ENCODE measurements at places on chromosomes 7 and 10. TPM values are rescaled to one million over a fixed set of nuclear protein-coding genes. Genes with fewer than 3 reads are reported as not detected.
A peak's percentile ranks its signal among the peaks of the same experiment; 100 is the strongest.

GRCh38 chr7:155756322-155756721 is 55.9 kb downstream of the SHH start:
- no peaks in the 10 kb centered on the region for H3K27me3 ChIP-seq
- H3K4me1 ChIP-seq = peaks cover 46% of the 10 kb centered on the region
- no peak overlapping the region for H3K4me3 ChIP-seq
- peak overlapping the region; percentile 54 for H3K27ac ChIP-seq
- no peak for DNase-seq
- H3K36me3 ChIP-seq = peaks cover 7% of the 10 kb centered on the region

NPY4R gene
- not detected for total RNA-seq

SEMA3E gene
- total RNA-seq = not detected

BRAT1 gene
- 35.2 TPM for total RNA-seq

DNA sequence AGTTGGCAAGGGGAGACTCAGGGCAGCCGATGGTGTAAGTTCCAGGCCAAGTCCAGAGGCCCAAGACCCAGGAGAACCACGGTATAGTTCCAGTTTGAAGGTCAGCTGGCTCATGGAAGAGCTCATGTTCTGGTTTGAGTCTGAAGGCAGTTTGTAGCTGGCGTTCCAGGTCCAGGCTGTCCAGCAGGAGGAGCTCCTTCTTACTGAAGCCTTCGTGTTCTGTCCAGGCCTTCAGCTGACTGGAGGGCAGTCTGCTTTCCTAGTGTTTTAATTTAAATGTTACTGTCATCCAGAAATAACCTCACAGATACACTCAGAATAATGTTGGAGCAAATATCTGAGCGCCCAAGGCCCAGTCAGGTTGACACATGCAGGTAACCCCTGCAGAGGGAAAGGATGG is 4.2 kb downstream of the SUN1 start:
- no peak overlapping the region for H3K4me3 ChIP-seq
- peak overlapping the region; percentile 39 for H3K27ac ChIP-seq
- peaks cover 5% of the 10 kb centered on the region for H3K36me3 ChIP-seq
- H3K4me1 ChIP-seq = peaks cover 44% of the 10 kb centered on the region

DNA sequence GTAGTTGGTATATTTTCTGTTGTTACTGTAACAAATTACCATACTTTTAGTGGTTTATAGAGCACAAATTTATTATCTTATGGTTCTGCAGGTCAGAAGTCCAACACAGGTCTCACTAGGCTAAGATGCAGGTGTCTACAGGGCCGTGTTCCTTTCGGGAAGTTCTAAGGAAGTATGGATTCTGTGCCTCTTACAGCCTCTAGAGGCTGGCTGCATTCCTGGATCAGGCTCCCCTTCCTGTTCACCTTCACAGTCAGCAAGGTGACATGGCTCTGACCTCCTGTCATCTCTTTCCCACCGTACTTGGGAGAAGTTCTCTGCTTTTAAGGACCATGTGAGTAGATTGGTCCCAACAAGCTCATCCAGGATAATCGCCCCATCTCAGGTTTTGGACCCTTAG is 37.3 kb downstream of the BMPR1A start:
- peaks cover 3% of the 10 kb centered on the region for H3K4me1 ChIP-seq
- no peak overlapping the region for H3K27ac ChIP-seq
- H3K27me3 ChIP-seq = no peaks in the 10 kb centered on the region
- no peaks in the 10 kb centered on the region for H3K36me3 ChIP-seq

SPDYE2B gene
- total RNA-seq = not detected

CHST15 gene
- total RNA-seq = 0.38 TPM

DNA sequence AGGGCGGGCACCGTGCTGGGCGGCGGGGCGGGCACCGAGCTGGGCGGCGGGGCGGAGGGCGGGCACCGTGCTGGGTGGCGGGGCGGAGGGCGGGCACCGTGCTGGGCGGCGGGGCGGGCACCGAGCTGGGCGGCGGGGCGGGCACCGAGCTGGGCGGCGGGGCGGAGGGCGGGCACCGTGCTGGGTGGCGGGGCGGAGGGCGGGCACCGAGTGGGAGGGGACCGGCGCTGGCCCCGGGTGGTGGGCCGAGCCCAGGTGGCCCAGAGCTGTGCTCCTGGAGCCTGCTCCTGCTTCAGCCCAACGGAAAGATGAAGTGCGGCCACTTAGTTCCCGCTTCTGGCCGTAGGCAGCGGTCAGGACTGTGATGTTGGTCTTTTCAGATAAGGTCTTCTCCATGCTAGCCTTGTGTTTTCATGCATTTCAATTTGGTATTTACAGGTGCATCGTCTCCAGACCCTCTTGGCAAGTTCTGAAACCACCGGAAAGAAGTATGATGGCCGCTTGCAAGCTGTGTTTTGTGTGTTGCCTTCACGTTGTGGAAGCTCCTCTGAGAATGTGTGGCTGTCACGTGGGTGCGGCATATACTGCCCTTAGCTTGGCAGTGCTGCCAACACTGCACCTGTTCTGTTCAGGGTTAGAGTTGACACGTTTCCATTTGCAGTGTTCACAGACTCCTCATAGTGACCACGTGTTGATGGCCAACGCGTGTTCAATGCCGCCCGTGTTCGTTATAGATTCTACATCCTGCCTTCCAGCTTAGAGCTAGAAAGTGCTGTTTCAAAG is 25.2 kb downstream of the IQCE start:
- H3K27ac ChIP-seq = no peak overlapping the region
- DNase-seq = no peak
- H3K4me1 ChIP-seq = no peaks in the 10 kb centered on the region
- no peak overlapping the region for H3K4me3 ChIP-seq
- peaks cover 3% of the 10 kb centered on the region for H3K36me3 ChIP-seq

DNA sequence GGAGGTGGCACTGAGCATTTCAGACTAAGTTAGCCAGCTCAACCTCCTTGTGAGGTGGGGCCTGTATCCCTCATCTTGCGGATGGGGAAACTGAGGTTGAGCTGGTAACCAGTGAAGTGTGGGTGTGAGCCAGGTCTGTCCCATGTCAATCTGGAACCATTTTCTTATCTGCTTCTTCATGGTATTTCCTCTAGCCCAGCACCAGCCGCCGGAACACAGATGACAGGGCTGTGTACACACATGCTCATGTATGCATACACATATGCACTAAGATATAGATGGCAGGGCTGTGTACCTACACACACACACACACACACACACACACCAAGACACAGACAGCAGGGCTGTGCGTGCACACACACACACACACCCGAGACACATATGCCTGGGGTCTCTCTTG is 18.5 kb downstream of the RAMP3 start:
- H3K27ac ChIP-seq = no peak overlapping the region
- no peak for DNase-seq
- peaks cover 8% of the 10 kb centered on the region for H3K27me3 ChIP-seq
- no peaks in the 10 kb centered on the region for H3K4me1 ChIP-seq

DNA sequence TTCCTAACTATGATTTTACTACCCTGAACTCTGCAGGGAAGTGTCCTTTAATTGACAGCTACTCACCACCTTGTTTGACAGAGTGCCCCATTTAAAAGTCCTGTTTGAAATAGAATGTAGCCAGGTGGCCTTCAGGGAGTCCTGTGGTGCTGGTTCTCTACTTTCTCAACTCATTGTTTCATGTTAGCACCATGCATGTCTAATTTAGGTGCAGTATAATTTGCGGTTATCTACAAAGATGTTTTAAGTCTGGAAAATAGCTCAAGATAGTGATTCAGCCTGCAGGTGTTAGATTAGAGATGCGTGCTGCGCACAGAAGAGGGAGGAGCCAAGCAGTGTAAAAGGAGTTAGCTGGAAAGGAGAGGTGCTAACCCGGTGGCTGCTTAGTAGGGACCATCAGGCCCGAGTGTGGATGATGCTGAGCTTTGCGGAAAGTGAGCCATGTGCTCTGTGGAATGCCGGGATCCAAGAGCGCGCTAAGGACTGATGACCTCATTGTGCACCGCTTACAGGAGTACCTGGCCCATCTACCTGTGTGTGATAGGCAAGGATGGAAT is 1.2 kb downstream of the CCM2 start:
- peaks cover 61% of the 10 kb centered on the region for H3K4me1 ChIP-seq
- H3K27ac ChIP-seq = peak overlapping the region; percentile 89
- DNase-seq = peak; percentile 63
- peak overlapping the region; percentile 86 for H3K4me3 ChIP-seq

C7orf33 gene
- total RNA-seq = not detected

MYO1G gene
- 606 TPM for total RNA-seq

DNA sequence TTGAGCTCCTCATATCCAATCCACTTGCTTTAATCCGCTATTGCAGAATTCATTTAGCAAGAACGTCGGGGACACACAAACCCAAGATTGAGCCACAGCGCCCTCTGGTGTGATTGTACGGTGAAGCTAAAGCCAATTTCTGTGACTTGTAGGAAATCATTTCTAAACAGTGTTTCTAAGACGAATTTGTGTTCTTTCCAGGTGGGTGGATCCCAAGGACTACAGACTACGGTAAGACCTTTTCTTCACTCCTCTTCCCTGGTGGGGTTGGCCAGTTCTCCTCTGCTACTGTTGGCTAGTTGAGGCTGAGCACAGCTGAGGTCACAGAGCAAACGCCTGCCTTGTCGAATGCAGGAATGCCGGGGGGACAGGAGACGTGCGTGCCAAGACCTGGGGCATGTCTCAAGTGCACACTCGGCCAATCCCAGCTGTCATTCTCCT is 5.2 kb downstream of the DMBT1 start:
- peaks cover 9% of the 10 kb centered on the region for H3K4me1 ChIP-seq
- H3K4me3 ChIP-seq = no peak overlapping the region
- H3K27me3 ChIP-seq = peaks cover 67% of the 10 kb centered on the region
- H3K36me3 ChIP-seq = no peaks in the 10 kb centered on the region

GRCh38 chr7:80918909-80919721 is at the start of gene SEMA3C:
SEMA3C (minus strand) TSS chr7:80919051; CDS start chr7:80916781, 2,270 bp downstream.
- no peak within 1 kb of the TSS for H3K27ac ChIP-seq
- peak; percentile 17 for DNase-seq
- peaks cover 44% of the 10 kb centered on the region for H3K27me3 ChIP-seq
- no peaks in the 10 kb centered on the region for H3K36me3 ChIP-seq
- peak within 1 kb of the TSS; percentile 64 for H3K4me3 ChIP-seq
- H3K4me1 ChIP-seq = no peaks in the 10 kb centered on the region

GRCh38 chr7:139033346-139034114 is 2.3 kb downstream of the ZC3HAV1L start:
- H3K27ac ChIP-seq = no peak overlapping the region
- H3K4me3 ChIP-seq = no peak overlapping the region
- peaks cover 5% of the 10 kb centered on the region for H3K27me3 ChIP-seq
- DNase-seq = no peak

- H3K4me3 ChIP-seq = no peak overlapping the region
- peaks cover 88% of the 10 kb centered on the region for H3K4me1 ChIP-seq
- H3K27ac ChIP-seq = no peak overlapping the region
- no peak for DNase-seq
- H3K36me3 ChIP-seq = no peaks in the 10 kb centered on the region
- no peaks in the 10 kb centered on the region for H3K27me3 ChIP-seq
These were observed 8.1 kb downstream of the MPP7 start for GRCh38 chr10:28294809-28295208.

GRCh38 chr10:121099181-121099580 is 248.0 kb downstream of the WDR11 start:
- no peaks in the 10 kb centered on the region for H3K4me1 ChIP-seq
- no peak overlapping the region for H3K4me3 ChIP-seq
- no peaks in the 10 kb centered on the region for H3K36me3 ChIP-seq
- H3K27me3 ChIP-seq = no peaks in the 10 kb centered on the region

GRCh38 chr10:76922666-76923065 is 714.9 kb downstream of the KCNMA1 start:
- no peak overlapping the region for H3K4me3 ChIP-seq
- no peak for DNase-seq
- H3K27ac ChIP-seq = no peak overlapping the region
- H3K36me3 ChIP-seq = no peaks in the 10 kb centered on the region
- no peaks in the 10 kb centered on the region for H3K4me1 ChIP-seq

BMI1 gene
- total RNA-seq = 83.4 TPM

TMEM248 gene
- total RNA-seq = 71.4 TPM

GRCh38 chr7:138491612-138492386 is 31.7 kb downstream of the TRIM24 start:
- H3K4me3 ChIP-seq = no peak overlapping the region
- peaks cover 2% of the 10 kb centered on the region for H3K36me3 ChIP-seq
- no peak overlapping the region for H3K27ac ChIP-seq

DNA sequence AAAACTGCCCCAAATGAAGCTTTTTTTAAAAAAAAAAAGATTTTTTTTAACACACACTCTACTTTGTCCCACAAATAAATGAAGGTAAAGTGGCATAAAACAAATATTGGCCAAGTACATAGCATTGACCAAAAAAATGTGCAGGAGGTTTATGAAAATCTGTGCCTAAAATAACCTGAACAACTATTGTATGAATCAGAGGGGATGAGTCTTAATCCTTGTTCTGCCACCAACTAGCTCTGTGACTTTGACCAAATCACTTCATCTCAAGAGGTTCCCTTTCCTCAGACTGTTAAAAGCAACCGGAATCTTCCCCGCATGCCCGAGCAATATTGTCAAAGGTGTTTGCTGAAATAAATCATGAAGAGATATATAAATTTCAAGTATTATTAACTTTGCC is 150.4 kb upstream of the NEBL start:
- no peak for DNase-seq
- H3K36me3 ChIP-seq = no peaks in the 10 kb centered on the region
- H3K27ac ChIP-seq = no peak overlapping the region
- H3K27me3 ChIP-seq = no peaks in the 10 kb centered on the region
- H3K4me3 ChIP-seq = no peak overlapping the region

GRCh38 chr10:131239926-131240325 is 71.6 kb downstream of the TCERG1L start:
- no peak for DNase-seq
- H3K4me1 ChIP-seq = no peaks in the 10 kb centered on the region
- H3K27ac ChIP-seq = no peak overlapping the region
- H3K4me3 ChIP-seq = no peak overlapping the region

GRCh38 chr7:138257459-138258196 is 181.4 kb downstream of the AKR1D1 start:
- no peaks in the 10 kb centered on the region for H3K27me3 ChIP-seq
- no peaks in the 10 kb centered on the region for H3K36me3 ChIP-seq
- no peak for DNase-seq
- H3K4me3 ChIP-seq = no peak overlapping the region
- H3K27ac ChIP-seq = no peak overlapping the region

DNA sequence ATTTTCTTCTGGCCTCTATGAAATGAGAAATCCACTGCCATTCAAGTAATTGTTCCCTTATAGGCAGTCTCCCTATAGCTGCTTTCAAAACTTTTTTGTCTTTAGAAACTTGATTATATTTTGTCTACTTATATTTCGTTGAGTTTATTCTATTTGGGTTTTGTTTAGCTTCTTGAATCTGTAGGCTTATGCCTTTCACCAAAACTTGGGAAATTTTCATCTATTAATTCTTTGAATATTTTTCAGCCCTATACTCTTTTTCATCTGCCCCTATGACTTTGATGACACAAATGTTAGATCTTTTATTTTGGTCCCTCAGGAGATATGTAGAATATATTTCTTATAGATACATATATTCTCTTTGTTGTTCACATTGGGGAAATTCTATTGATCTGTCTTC is 48.3 kb upstream of the HHEX start:
- H3K4me3 ChIP-seq = no peak overlapping the region
- H3K36me3 ChIP-seq = peaks cover 34% of the 10 kb centered on the region
- H3K4me1 ChIP-seq = peaks cover 6% of the 10 kb centered on the region
- H3K27ac ChIP-seq = no peak overlapping the region
- H3K27me3 ChIP-seq = no peaks in the 10 kb centered on the region

- no peak for DNase-seq
- H3K4me3 ChIP-seq = no peak overlapping the region
- H3K27ac ChIP-seq = no peak overlapping the region
These were observed 86.9 kb downstream of the CHST15 start for GRCh38 chr10:124006526-124006925.

TAC1 gene
- total RNA-seq = 3.0 TPM

PLPP4 gene
- not detected for total RNA-seq

KLLN gene
- 0.22 TPM for total RNA-seq

CRYGN gene
- 0.35 TPM for total RNA-seq

GRCh38 chr7:87328281-87328680 is 17.2 kb upstream of the CROT start:
- no peak overlapping the region for H3K27ac ChIP-seq
- no peaks in the 10 kb centered on the region for H3K27me3 ChIP-seq
- DNase-seq = peak; percentile 8

Data from activated T-cell treated with anti-CD3 and anti-CD28 coated beads, Interleukin-2, amount 50 U/mL, for 72 hours (primary cell).